ENCODE measurements at places on chromosomes 12 and 14.

- DNase-seq = no peak
Observed at GRCh38 chr12:60684988-60685655, 1089.3 kb downstream of the SLC16A7 start.

- DNase-seq = peak; percentile 29
Observed at GRCh38 chr14:55707365-55707804, 127.4 kb downstream of the KTN1 start.

DNA sequence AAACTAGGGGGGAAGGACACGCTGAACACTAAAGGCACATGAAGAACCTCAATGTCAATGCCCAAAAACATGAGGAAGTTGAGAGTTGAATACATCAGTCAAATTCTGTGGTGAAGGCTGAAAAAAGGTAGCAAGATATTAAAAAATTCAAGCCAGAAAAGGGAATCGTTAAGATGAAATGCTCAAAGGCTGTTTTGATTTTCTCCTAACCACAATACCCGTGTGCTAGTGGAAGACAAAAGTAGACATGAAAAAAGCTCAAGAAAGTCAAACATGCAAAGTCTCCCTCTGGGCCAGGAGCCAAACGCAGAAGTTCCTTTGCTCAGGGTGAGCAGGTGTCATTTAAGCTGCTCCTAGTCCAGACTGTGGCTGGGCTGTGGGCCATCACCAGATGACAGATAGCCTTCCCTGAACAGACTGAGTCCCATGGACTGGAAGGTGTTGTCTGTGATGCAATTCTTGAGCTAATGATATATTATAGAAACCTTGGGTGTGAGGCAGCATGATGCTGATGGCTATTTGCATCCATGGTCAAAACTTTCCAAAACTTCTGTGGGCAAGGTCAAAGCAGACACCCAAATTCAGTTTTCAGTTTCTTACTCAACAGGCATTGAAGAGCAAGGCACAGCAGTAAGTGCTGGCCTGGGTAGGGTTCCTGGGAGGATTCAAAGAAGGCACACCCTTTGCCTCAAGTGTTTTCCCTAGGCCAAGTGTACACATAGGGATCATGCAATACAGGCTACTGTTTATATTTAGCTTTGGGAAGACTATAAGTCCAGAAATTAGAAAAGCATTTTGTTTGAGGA lies 81.6 kb downstream of the MYRFL start:
- DNase-seq = no peak

- DNase-seq = peak; percentile 39
Observed at GRCh38 chr12:27143256-27144069, 61.1 kb upstream of the C12orf71 start.

- no peak for DNase-seq
Observed at GRCh38 chr12:77153706-77154105, 88.3 kb upstream of the E2F7 start.

- DNase-seq = no peak
Observed at GRCh38 chr12:128867466-128867865, 14.2 kb downstream of the GLT1D1 start.

GRCh38 chr14:61588419-61588901 lies 106.9 kb upstream of the HIF1A start:
- no peak for DNase-seq

GRCh38 chr12:60926256-60926655 lies 1330.4 kb downstream of the SLC16A7 start:
- no peak for DNase-seq

DNA sequence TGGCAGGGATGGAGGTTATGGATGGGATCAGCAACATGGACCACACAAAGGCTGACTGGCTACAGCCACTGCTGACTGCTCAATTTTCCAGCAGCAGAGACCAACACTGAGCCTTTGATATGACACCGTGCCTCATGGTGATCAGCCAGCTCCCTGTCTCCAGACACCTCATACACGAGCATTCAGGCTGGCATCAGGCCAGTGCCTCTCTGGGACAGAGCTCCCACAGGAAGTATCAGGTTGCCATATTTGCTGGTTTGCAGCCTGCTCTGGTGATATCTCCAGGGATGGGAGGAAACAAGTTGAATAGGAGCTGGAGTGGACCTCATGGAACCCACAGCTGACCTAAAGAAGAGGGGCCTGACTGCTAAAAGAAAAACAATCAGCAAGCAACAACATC lies 471.2 kb upstream of the ATXN7L3B start:
- no peak for DNase-seq

DNA sequence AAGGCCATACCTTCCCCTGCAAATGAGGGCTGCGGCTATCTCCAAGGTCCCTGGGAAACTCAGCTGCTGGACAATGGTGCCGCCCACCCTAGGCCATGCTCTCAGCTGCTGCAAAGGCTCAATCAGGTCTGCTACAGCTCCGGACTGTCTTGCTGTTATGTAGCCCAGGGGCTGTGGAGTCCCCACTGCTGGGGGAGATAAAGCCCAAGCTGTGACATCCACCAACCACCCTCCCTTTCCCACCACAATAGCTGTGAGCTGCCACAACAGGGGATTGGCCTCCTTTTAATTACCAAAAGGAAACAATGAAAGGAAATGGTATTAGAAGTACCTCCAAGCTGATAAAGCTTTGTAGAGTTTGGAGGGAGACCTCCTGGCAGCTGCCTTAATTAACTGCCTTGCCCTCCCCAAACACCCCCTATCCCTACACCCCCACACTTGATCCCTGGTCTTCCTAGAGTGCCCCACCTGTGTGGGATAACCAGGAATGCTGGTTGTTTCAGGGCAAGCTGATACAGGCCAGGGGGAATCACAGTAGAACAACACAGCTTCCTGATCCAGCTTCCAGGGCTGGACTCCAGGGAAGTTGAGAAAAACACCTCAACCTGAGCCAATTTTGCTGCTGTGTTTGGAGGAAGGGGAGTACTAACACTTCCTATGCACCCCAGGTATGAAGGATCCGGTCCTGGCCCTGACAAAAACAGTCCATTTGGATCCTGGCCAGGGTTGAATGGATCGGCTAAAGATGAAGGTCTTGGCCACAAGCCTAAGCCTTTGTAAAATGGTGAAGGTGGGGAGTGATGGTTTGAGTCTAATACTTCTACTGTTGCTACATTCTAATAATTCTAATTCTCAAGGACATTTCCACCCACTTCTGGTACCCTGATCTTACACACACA lies at the start of gene VWF:
VWF (minus strand) TSS at position 260 of the 899 bp plus-strand sequence. CDS start 1,474 bp downstream, outside the sequence.
- no peak for DNase-seq

DNA sequence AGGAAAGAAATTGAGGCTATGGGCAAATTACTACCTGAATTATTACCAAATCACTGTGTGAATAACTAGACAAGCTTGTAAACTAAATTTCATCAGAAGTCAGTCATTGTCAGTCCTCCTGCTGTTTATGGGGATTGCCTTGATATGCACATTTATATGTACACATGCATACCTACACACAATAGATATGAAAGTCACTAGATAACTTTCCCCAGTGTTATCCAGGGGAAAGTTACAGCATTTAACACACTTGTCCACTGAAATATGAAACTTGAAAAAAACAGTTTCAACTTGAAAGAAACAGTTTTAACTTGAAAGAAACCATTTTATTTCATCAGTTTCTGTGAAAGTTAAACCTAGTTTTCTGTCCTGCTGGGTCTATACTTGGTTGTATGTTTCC lies 199.6 kb downstream of the SLC2A13 start:
- DNase-seq = no peak

GRCh38 chr12:105279460-105280056 lies 43.6 kb upstream of the APPL2 start:
- DNase-seq = peak; percentile 51

- no peak for DNase-seq
Observed at GRCh38 chr12:3416159-3416558, 74.8 kb upstream of the PRMT8 start.

DNA sequence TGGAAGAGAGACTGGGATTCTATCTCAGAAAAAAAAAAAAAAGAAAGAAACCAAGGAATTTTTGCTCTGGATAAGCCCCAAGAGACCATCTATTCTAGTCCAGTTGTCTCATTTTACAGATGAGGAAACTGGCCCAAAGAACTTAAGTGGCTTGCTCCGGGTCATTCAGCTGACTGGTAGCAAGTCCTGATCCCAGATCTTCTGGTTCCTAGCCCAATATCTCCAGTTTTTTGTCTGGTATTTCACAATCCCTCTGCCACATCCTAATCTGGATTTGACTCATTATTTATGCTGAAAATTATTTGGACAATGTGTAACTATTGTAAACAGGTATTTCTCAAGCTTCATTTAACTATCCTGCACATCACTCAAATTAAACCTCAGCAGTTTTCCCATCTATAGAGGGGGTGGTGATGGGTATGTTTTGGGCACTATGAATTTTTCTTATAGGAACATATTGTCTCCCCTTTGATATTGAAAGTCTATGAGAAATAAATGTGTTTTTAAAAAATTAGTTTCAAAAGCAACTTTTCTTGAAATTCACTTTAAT lies 43.4 kb downstream of the PPP2R5E start:
- DNase-seq = no peak

DNA sequence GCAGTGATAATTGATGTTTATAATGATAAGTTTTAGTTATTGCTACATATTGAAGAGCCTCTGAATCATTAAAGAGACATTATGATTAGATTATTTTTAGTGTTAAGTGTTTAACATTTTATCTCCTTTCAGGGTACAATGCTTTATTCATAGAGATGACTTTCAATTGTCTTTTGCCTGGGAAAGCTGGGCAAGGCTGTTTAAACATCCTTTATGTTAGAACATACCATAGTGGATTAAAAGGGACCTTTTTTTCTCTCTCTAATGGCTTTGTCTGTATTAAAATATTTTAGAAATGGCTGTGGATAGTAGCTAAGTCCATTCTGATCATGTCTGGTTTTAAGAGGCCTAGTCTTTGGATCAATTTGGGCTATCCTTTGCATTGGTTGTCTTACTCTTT lies 427.5 kb upstream of the MIS18BP1 start:
- DNase-seq = no peak

GRCh38 chr12:109764123-109764522 lies 50.5 kb downstream of the FAM222A start:
- no peak for DNase-seq

GRCh38 chr12:104701756-104702155 lies 245.0 kb downstream of the CHST11 start:
- DNase-seq = no peak

DNA sequence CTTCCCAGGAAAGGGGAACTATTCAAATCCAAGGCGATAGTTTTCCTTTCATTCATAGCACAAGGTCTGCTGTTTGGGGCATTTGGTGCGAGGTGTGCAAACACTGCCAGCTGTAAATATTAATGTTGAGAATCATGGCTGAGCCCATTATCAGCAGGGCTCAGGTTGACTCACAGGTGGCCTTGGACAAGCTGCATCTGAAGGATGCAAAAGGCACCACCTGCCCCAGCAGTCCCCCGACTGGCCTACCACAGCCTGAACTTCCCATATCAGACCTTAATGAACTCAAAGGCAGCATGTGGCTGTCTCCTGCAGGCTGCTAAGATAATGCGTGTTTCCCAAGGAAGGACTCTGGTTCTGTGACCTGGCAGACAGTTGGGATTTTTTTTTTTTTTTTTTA lies 93.3 kb upstream of the MAP1LC3B2 start:
- DNase-seq = peak; percentile 30

- no peak for DNase-seq
Observed at GRCh38 chr12:8912914-8913313, 1.4 kb upstream of the PHC1 start.

DNA sequence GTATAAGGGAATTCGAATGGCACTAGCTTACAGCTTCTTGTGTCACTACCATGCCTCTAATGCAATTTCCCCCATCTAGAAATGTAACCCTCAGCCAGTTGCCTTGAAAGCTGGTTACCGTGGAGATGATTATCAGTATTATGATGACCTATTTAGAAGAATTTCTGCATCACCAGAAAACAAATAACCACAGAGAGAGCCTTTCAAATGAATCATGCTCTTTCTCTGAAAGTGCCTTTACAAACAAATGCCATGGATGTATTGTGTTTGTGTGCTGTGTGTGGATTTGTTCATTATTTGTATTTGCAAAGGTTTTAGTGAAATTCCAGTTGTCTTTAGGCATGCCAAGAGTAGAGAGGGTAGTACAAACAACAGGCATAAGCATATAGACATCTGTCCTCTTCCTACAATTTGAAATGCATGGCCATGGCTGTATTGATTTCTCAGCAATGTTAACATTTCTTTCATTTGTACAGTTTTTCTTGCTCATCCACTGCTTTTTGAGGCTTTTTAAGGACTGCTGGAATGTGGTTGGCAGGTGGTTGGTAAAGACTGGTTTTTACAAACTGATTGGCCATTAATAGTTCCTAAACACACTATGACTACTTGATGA lies 266.5 kb downstream of the PAWR start:
- no peak for DNase-seq
